Osteoblast (primary cell): ENCODE measurements at places on chromosomes 11 and 22. TPM values are rescaled to one million over a fixed set of nuclear protein-coding genes. Genes with fewer than 3 reads are reported as not detected.

Gene SLC25A18
- total RNA-seq, result not detected in 2 replicates

Gene GLYATL1
- total RNA-seq, result 0.29 TPM in 1 of 2 replicates, not detected in the other

Gene H19
- 4.3 and 9.4 TPM in 2 replicates for total RNA-seq

Gene SCN4B
- total RNA-seq, result under 0.01 and 0.36 TPM in 2 replicates

Gene CARD18
- total RNA-seq, result not detected in 2 replicates

Gene APOL6
- total RNA-seq, result 40.7 and 51.8 TPM in 2 replicates

Gene INS
- total RNA-seq, result not detected in 2 replicates

Gene HDAC10
- total RNA-seq, result 19.2 and 20.6 TPM in 2 replicates

Gene CASTOR1
- total RNA-seq, result 5.3 and 5.8 TPM in 2 replicates

Gene NOL12
- total RNA-seq, result 8.8 and 9.0 TPM in 2 replicates

Gene NPAS4
- 0.36 TPM in 1 of 2 replicates, not detected in the other for total RNA-seq

Gene C22orf42
- not detected in 2 replicates for total RNA-seq

Gene FXYD2
- total RNA-seq, result not detected in 2 replicates

Gene CEND1
- total RNA-seq, result not detected in 2 replicates

Gene DEFB131B
- total RNA-seq, result not detected in 2 replicates

Gene P4HA3
- 8.7 and 19.2 TPM in 2 replicates for total RNA-seq

Gene OR8G5
- not detected in 2 replicates for total RNA-seq

Gene TIGD3
- total RNA-seq, result not detected in 2 replicates

Gene TRIM29
- under 0.01 and 0.36 TPM in 2 replicates for total RNA-seq

Gene CD6
- total RNA-seq, result not detected in 2 replicates

Gene APOL5
- total RNA-seq, result not detected in 2 replicates

Gene CDC42EP1
- 28.6 and 35.5 TPM in 2 replicates for total RNA-seq

Gene PAX6
- under 0.01 and 0.36 TPM in 2 replicates for total RNA-seq

Gene OR4S2
- total RNA-seq, result not detected in 2 replicates

Gene KDM4D
- 0.72 and 0.88 TPM in 2 replicates for total RNA-seq

Gene IFITM1
- total RNA-seq, result 48.6 and 64.4 TPM in 2 replicates

Gene CD3E
- total RNA-seq, result not detected in 2 replicates

Gene ZNF215
- total RNA-seq, result 4.3 and 5.0 TPM in 2 replicates

Gene UFD1
- 53.9 and 56.8 TPM in 2 replicates for total RNA-seq

Gene PLAAT2
- total RNA-seq, result not detected in 2 replicates

Gene CNTF
- 1.4 and 1.8 TPM in 2 replicates for total RNA-seq

Gene BCO2
- 0.72 and 2.4 TPM in 2 replicates for total RNA-seq

Gene OR5F1
- total RNA-seq, result not detected in 2 replicates

Gene TEAD1
- total RNA-seq, result 166 and 176 TPM in 2 replicates

Gene CCDC83
- not detected in 2 replicates for total RNA-seq

Gene MSANTD4
- 34.4 and 35.4 TPM in 2 replicates for total RNA-seq

Gene VWCE
- total RNA-seq, result 4.7 and 6.2 TPM in 2 replicates

Gene OR52N4
- not detected in 2 replicates for total RNA-seq

Gene FADS1
- 303 and 323 TPM in 2 replicates for total RNA-seq

Gene RAG1
- total RNA-seq, result 0.36 and 0.59 TPM in 2 replicates

Gene KCNJ11
- total RNA-seq, result under 0.01 TPM in 1 of 2 replicates, not detected in the other

Gene UPK3A
- total RNA-seq, result not detected in 2 replicates

Gene KCNJ5
- total RNA-seq, result 0.29 and 0.36 TPM in 2 replicates

Gene MRE11
- 10.1 and 15.0 TPM in 2 replicates for total RNA-seq

Gene NLRP14
- total RNA-seq, result under 0.01 TPM in 1 of 2 replicates, not detected in the other

Gene MIAT
- total RNA-seq, result 1.8 TPM in 2 replicates

Gene NAALAD2
- total RNA-seq, result 0.59 and 1.8 TPM in 2 replicates

Gene FAM180B
- total RNA-seq, result not detected in 2 replicates

Gene ANO3
- total RNA-seq, result under 0.01 TPM in 2 replicates

Gene TIMP3
- total RNA-seq, result 1,020 and 1,293 TPM in 2 replicates

Gene OAF
- total RNA-seq, result 7.2 and 10.3 TPM in 2 replicates

Gene PGM2L1
- 6.5 and 7.2 TPM in 2 replicates for total RNA-seq

Gene MS4A15
- total RNA-seq, result not detected in 2 replicates

Gene SPI1
- total RNA-seq, result not detected in 2 replicates

Gene GAL3ST1
- total RNA-seq, result not detected in 2 replicates

Gene KRTAP5-11
- total RNA-seq, result not detected in 2 replicates

Gene SYT7
- total RNA-seq, result 3.6 and 6.8 TPM in 2 replicates

Gene RAB36
- total RNA-seq, result 7.6 and 8.5 TPM in 2 replicates
